ENCODE measurements at places on chromosomes 4 and X.

DNA sequence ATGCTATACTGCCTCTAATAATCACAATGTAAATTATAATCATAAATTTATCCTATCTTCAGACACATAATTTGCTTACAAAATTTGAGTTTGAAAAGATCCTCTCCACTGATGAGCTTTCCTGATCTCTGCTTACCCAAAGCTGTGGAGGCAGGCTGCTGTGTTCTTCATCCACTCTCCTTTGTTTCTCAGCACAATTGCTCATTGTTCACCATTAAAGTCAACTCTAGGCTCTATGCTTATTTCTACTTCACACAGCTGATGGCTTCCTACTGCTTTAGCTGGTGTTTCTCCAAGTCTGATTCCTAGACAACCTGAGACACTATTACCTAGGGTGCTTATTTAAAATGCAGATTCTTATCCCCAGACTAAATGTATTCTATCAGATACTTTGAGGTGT is 319.7 kb downstream of the PCDH18 start:
- DNase-seq: no peak

- DNase-seq: no peak
Observed at GRCh38 chrX:71195964-71196649, 26.9 kb upstream of the GJB1 start.

DNA sequence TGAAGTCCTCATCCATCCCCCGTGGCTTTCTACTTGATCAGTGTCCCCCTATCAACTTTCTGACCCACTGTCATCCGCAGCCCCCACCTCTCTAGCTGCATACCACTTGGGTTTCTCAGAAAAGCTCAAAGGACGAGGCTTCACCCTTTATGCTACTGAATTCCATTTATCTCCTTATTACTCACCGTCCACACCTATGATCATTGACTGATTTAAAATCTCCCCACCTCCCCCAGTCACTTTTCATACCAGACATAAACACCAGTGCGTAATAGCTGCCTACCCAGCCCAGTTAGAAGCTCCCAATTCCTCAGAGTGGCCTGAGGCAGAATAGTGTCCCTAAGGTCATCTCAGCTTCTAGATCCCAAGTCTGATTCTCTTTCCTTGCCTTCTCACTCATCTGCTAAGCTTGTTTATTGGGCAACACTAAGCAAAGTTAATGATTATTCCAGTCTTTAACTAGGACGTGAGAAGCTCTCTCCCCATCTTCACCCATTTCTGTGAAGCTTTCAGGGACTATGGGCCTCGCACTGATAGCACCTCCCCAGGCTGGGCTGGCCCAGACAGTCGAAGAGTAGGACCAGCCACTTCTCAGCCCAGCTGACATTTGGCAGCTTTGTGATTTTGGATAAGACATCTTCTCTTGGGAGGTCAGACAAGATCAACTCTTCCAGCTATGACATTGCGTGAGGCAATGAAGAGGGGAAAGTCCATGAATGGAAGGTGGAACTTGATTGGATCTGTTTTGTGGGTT is 7.2 kb upstream of the DDX60L start:
- DNase-seq: no peak

- DNase-seq: no peak
Observed at GRCh38 chr4:40157436-40157835, 39.4 kb upstream of the RHOH start.

GRCh38 chr4:80279751-80280150 is 13.3 kb downstream of the FGF5 start:
- DNase-seq: no peak

Data from DMS 273 treated with DMSO at 0.1 percent for 48 hours (cell line).